ENCODE measurements at places on chromosomes 3 and 15.

DNA sequence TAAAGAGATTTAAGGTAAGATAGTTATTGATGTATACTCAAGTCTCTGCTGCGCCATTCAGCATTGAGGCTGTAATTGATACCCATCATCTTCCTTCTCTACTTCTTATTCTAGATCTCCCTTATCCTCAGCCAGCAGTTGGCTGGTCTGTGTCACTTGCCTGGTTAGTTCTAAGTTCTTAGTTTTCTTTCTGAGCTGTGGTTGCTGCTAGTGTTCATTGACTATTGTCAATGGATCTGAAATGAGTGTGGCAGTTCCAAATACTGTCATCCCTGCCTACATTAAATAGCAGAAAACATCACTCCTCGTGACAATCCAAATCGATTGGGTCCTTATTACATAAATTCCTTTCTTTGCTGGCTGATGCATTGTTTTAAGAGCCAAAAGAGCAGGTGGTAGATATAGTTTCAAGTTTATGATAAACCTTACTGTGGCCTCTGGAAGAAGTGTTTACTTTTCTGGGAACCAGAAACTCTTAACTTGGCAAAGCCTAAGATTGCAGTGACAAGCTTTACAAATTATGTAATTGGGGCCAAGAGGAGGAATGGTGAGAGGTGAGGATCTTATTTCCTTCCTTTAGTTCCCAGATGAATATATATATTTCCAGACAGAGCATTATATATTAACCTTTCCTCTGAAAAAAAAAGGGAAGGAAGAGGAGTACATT is 168.0 kb downstream of the GMNC start:
- DNase-seq: no peak

DNA sequence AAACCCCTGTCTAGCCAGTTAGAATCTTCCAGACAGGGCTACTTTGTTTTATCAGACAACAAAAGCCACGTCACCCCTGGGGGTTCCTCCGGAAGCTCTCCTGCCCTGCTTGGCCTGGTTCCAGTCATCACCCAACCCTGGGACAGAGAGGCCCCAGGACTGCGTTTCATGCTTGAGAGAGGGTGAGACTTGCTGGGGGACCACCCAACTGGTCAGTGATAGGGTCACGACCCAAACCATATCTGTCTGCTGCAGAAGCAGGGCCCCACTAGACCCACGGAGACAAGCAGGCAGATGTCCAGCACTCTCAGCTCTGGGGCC is 1.2 kb downstream of the NT5DC2 start:
- peak; percentile 72 for DNase-seq

GRCh38 chr3:149245738-149246451 is 24.3 kb upstream of the CP start:
- no peak for DNase-seq

- no peak for DNase-seq
Measured at GRCh38 chr3:138818185-138818860, 16.4 kb downstream of the PIK3CB start.

DNA sequence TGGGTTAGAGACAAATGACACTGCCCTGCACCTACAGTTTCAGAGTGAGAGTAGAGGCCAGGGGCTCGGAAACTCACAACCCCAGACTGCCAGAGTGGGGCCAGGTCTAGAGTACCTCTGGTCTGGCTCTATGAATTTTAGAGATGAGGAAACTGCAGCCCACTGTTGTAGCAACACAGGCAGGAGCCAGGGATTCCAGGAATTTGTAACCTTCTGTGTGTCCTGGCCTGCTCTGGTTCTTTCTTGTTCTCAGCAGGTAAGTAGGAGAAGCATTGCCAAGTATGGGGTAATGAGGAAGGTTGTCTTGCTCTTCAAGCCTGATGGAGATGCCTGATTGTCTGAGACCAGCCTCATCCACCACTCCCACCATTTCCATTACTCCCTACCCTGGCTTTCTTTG is 221.8 kb downstream of the UACA start:
- DNase-seq: no peak

- no peak for DNase-seq
Measured at GRCh38 chr3:14435175-14436014, 33.0 kb downstream of the SLC6A6 start.

DNA sequence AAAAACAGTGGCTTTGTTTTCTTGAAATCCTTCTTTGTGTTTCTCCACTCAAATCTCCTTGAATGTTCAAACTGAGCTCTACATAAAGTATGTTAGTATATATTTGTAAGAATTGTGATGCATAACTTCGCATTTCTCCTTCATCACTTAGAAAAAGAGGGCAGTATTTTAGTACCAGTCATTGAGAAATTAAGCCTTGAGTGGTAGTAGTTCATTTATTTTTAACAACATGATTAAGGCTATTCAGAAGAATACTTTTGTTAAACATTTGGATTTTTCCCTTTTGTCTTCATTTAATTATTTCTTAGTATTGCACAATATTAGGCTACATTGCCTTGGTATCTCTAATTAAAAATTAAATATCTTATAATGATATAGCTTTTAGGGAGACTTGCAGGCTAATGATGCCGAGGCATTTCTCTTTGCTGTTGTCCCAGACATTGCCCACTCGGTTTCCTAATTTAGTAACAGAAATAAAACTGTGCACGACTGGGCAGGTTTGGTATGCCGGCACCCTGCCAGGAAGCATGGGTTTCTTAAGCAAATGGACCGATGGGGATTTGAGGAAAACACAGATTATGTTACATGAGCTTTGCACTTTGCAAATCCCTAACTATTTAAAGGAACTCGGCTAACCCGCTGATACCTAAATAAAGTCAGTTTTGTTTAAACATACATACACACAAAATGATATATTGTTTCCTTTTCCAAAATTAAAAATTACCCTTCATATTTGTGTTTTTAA is 54.7 kb downstream of the LRRC28 start:
- no peak for DNase-seq

DNA sequence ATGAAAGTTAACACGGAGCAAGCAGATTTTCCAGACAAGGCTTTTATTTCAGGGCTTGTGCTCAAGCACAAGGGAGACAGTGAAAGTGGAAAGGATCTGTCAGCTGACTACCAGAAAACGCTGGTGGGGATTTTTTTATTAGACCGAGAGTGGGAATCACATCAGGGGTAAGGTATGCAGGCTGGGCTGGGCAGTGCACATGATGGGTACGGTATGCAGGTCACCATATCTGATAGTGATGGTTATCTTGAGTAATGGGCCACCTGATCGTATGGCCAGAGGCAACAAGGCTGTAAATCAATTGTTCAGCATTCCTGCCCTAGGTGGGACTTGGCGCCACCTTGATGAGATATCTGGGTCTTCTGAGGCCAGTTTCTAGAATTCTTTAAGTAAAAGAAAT is 36.9 kb upstream of the PIAS1 start:
- no peak for DNase-seq

DNA sequence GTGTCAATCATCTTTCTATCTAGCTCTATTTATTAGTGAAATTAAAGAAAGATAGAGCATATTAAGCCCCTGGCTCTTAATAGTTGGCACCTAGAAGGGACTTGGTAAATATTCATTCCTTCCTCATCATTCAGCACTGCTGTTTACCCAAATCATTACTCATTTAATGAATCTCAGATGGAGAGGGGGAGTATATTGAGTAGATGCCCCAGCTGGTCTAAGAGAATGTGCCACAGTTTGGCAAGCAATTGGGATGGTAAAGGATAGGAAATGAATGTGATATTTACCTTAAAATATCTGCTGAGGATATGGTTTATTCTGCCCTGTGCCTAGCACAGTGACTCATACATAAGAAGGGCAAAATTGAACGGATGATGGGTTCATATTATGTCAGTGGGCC is 6.0 kb downstream of the IL1RAP start:
- DNase-seq: no peak

DNA sequence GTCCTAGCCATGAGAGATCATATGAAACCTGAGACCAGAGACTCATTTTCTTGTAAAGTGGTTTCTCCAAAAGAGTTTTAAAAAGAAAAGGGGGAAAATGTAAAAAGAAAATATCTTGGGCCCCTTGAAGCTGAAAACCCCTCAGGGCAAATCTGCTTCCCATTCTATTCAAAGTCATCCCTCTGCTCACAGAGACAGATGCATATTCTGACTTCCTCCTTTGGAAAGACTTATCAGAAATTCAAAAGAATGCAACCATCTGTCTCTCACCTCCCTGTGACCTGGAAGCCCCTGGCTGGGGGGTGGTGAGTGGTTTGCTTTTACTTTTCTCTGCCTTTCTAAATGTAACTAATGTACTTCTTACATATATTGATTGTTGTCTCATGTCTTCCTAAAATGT is 1154.8 kb downstream of the NSUN3 start:
- no peak for DNase-seq

- no peak for DNase-seq
Measured at GRCh38 chr15:73629798-73630429, 3.3 kb downstream of the NPTN start.

GRCh38 chr3:126419886-126420786 is 25.4 kb downstream of the CFAP100 start:
- no peak for DNase-seq

DNA sequence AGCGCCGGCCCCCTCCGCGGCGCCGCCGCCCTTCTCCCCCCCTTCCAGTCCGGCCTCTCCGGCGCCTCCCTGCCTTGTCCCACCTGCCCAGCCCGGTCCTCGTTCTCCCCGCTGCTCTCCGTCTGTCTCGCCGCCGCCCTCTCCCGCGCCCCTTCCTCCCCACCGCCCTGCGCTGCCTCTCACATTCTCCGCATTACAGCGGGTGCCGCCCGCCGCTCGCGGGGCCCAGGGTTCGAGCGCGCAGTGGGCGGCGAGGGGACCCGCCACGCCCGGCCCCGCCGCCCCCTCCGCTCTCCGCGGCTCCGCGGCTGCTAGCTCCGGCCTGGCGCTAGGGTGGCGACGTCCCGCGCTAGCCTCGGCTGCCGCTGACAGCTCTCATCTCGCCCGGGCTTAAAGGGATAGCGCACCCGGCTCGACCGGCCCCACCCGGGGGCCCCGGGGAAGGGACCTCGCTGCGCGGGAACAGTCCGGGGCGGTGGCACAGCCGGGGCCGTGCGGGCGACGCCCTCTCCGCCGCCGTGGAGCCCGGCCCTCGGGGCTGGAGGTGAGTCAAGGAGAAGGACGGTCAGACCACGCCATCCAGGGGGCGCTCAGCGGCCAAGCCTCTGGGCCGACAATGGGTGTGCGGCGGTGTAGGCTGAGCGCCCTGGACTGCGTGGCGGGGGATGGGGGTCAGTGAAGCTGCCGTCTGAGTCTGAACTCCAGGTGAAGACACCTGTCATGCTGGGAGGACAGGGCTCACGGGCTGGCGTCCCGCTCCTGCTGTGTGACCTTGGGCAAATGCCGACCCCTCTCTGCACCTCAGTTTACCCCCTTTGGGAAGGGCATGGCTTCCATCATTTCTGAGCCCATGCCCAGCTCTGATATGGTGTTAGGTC is 187.4 kb upstream of the LINGO1 start:
- no peak for DNase-seq

DNA sequence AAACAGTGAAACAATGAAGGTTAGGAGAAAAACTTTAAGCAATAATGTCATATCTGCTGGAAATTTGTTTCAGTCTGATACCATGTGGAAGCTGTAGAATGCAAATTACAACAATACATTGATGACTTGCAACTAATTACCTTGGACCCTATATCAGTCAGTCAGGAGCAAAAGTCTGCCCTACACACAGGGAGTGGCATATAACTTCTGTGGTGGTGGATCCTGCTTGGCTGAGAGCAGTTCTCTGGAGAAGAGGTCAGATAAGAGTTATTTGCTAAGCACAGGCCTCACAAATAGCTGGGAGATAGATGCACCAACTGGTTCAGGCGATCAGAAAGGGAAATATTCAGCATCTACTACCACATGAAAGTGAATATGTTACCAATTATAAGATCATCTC is 1364.6 kb upstream of the EPHA6 start:
- no peak for DNase-seq

DNA sequence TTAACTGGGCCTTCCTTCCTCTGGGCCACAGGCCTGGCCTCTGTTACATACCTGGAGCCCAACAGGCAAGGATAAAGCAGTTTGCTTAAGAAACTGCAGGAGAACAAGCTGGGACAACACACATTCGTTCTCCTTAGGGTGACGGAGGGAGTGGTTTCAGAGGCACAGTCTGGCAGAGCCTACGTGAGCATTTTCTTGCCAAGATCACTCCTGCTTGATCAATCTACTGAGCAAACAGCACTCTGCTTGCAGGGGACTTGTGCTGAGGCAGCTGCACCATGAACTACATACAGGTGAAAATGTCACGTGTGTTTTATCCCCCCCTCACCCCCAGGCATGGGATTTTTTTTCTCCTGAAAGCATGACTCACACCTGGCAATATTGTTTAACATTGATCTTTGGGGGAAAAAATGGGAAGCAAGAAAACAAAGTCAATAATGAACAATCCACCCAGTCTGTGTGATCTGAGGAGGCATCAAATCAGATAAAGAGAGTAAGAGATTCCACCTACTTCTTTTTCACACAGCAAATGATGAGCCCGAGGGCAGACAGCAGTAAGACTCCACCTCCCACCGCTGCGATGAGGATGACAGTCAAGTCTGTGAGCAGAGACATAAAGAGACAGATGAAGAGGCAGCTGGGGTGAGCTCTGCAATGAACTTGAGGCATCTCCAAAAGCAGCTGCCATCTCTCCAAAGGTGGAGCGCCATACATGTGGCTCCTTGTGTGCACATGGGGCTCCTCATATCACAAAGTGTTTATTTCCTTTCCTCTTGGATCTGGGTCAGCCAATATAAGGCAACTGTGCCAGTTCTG is 57.4 kb downstream of the CDCP1 start:
- no peak for DNase-seq

DNA sequence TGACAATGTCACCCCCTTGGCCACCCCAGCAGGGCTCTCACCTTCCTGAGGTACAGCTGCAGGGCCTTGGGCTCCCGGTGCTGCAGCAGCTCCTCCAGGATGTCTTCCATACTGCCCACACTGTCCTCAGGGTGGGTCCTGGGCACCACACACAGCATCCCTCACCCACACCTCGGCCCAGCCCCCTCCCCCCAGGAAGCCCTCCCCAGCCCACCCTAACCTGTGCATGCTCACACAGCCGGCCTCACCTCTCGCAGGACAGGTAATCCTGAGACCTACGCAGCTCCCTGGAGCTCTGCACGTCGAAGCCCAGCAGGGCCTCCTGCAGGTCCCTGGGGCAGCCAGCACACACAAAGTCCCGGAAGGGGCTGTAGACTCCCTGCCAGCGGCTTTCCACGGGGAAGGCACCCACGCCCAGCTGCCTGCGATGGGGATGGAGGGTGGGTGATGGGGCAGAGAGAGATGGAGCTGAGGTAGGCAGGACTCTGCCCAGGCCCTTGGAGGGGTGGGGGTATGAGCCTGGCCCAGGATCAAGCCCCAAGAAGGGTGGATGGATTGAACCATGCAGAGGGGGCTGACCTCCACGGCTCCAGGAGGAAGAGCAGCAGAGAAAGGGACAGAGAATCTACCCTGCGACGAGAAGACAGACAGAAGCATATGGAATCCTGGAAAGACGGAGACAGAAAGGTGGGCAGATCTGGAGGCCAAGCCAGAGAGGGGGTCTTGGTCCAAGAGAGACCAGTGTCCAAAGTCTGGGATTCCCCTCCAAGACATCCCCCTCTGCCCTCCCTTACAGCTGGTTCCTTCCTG is 16.7 kb downstream of the ALS2CL start:
- no peak for DNase-seq

DNA sequence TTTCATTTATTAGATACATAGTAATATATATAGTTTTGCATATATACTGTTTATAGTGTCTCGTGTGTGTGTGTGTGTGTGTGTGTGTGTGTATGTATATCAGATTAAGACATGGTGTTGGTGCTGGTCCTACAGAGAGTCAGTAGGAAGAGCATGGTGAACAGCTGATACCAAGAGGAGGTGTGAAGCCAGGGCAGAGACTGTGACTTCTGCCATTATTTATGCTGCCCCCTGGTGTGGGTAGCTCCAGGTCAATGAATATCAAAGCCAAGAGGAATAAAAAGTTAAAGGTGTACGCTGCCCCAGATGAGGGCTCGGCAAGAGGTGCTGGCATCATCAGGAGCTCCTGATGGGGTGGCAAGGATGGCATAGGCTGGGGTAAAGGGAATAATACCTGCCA is 299.5 kb upstream of the RASGRP1 start:
- DNase-seq: peak; percentile 4
